RPMI8226 (cell line): ENCODE measurements at places on chromosomes 2 and 18.

DNA sequence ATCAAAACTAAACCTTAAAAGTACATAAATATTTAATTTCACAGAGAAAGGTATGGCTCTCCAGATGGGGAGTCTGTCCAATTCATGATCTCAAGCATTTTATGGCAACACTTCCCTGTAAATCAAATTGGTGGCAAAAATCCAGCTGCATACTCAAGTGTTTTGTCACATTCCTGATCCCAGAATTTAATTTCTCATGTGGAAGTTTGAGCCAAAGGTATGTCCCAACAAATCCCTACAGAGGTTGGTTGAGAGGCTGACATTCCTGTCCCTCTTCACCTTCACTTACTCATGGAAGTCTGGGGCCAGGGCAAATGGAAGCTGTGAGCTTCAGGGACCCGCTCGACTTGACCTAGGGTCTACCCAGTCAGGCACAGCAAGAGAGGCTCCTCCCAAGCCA, 17.7 kb downstream of the KLF7 start:
- DNase-seq: no peak

- no peak for DNase-seq
Observed at GRCh38 chr2:7571701-7572100, 654.5 kb downstream of the RNF144A start.

DNA sequence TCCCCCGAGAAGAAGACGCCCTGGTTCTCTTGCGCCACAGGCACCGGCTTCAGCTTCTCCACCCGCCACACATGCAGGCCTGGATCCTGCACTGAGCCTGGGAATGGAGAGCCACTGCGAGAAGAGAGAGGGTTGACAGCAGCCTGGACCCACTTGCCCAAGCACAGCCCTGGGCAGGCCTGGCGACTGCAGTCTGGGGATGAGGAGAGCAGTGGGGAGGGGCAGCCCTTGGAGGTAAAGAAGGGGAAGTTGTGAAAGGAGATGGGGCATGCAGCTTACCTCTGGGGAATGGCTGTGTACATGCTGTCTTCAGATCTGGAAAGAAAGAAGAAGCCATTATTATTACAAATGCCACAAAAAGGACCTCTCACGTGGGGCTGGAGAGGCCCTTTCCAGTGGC, 8.3 kb downstream of the CAPG start:
- DNase-seq: no peak

DNA sequence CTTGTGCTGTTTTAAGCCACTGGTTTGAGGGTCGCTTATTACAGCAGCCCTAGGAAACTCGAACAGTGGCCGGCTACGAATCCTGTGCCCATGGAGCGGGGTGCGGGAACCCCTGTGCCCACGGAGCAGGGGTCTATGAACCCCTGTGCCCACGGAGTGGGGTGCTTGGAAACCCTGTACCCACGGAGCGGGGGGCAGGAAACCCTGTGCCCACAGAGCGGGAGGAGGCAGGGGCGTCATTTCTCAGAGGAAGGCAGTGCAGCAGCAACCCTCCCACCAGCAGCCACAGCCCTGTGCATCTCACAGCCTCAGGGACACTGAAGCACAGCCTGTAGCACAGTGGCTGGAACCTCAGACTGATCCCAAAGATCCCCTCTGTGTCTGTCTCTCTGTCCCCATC, 34.2 kb upstream of the GPC1 start:
- no peak for DNase-seq

GRCh38 chr18:67109535-67109934, 407.0 kb downstream of the DSEL start:
- DNase-seq: no peak

DNA sequence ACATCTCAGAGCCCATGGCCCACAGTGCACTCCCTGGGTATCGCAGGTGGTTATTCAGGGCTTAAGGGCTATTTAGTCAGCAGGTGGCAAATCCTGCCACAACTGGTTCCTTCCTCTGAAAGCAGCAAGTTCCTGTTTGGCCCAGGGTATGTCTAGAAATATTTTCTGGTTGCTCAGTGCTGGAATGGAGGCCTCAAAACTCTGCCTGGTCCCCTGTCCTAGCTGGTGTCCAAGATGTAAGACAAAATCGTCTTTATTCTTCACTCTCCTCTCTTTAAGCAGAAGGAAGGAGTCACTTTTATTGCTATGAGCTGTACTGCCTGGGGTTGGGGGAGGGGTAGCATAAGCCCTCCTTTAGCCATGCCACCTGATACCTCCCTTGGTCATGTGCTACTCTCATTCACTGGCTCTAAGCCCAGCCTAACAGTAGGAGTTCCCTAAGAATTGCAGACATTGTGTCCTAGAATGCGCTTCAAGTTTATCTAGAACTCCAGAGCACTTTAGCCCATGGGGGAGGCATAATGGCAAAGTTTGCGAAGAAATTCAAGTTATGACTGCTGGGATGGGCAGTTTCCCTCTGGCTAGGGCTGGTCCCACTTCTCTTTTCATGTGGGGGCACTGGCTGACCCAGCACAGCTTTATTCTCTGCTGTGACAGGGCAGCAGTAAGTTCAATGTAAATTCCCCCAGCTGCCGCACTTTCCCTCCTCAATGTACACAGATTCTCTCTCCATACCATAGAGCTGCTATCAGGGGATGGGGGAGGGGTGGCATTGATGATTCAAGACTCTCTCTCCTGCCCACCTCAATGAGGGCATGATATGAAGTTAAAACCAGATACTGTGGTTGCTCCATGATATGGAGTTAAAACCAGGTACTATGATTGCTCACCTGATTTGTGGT, 27.1 kb upstream of the CWC22 start:
- DNase-seq: peak; percentile 46

- no peak for DNase-seq
Observed at GRCh38 chr2:17763641-17764333, 9.8 kb downstream of the GEN1 start.

GRCh38 chr2:11768946-11769345, 22.5 kb downstream of the LPIN1 start:
- DNase-seq: no peak

DNA sequence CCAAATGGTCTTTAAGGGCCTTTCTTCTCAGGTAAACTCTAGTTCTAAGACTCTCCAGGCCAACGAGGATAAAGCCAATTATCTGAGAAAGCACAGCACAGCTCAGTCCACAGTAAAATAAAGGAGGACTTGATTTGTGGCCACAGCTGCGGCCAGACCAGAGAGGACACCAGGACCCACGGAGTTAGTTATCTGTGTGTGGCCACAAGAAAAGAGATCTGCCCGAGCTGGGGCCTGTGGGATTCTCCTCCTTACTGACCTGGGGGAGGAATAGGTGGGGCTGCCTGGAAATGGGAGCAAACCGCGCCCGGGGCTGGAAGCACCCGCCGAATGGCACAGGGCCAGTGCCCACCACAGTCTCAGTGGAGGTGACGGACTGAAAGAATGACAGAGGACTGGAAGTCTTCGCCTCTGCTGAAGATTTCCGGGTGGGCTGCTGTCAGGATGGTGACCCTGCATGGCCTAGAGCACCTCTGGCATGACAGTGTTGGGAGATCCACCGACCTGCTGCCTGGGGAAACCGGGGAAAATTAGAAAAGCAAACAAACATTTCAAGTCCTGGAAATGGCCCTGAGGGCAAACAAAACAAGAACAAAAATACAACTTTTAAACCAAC, 13.3 kb downstream of the PROC start:
- no peak for DNase-seq

DNA sequence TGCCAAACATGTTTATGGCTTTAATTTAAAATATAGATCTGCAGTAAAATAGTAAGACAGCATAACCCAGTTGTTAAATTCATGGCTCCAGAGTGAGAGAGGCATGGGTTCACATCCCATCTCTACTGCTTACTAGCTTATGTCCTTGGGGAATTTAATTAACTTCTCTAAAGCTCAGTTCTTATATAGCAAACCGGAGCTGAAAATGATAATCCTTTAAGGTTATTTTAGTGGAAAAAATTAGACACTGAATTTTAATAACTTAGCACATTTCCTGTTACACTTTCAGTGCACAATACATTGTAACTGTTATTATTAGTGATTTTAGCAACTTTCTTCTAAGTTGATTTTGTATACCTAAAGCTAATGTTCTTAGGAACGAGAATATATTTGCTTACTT, 14.8 kb downstream of the SCN9A start:
- DNase-seq: no peak

DNA sequence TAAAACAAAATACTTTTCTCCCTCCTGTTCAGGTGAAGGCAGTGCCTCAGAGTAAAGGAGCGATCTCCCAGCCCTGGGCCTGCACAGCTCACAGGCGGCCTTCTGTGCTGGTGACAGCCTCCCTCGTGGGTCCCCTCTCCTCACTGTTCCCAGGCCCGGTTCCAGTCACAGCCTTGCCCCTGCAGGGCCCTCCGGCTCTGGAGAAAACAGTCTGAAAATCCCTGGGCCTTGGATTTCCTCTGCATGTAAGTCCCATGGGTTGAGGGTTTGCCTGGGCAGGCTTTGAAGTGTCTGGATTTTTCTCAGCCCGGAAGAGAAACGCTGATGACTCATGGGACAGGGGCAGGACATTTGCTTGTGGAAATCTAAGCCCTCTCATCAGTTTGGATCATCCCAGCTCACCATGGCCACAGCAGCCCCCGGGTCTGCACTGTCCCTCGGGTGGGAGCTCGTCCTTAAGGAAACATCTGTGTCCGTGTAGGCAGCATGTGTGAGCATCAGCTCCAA, 186.1 kb upstream of the RAB12 start:
- DNase-seq: no peak

GRCh38 chr18:2919600-2919999, 72.8 kb downstream of the EMILIN2 start:
- no peak for DNase-seq

DNA sequence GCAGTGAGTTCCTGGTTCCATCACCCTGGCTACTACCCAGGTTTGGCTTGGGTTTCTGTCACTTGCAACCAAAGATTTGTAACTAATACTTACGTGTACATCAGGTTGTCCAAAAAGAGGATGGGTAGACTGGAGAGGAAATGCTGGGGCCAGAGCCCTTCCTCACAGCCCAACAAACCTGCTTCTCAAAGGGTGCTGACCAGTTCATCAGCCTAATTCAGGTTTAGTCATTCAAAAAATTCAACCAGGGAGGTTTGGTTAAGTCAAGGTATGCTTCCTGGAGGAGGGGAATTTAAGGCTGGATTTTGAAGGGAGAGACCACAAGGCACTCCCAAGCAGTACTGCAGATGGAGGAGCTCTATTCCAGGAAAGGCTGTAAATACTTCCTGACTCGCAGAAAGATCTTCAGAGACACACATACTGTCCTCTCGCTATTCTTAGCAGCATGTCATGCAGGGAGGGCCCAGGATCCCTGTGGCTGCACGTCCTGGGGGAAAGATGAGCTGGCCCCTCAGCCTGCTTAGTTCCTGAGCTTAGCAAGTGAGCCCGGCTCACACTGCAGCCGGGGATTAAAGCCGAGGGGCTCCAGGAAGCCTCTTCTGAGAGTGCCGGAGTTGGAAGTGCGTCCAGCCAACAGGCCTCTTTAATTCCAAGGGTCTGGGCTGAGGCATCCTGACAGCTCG, 40.0 kb upstream of the BIN1 start:
- no peak for DNase-seq

GRCh38 chr2:88345842-88346241, 106.7 kb downstream of the FOXI3 start:
- DNase-seq: no peak

DNA sequence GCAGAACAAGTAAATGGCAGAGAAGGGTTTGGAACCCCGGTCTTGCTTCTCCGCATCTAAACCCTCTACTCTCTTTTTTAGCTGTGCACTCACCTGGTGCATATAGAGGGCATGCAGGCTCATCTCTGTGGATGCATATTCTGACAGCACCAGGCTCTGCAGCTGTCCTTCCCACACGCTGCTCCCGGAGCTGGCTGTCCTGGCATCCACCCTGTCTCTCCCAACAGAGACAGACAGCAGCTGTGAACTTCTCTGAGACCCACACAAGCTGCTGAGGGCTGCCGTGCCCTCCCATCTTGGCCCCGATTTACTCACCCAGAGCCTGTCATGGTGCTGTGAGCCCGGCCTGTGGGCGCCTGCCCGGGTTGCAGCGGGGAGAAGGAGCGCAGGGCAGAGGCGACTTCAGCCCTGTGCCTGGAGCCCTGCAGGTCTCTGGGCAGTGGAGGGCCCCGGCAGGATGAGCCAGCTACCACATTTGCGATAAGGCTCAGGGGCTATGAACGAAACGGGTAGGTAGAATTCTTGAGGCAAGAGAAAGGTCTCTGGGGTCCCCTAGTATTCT, 3.3 kb upstream of the ABCB6 start:
- DNase-seq: no peak

DNA sequence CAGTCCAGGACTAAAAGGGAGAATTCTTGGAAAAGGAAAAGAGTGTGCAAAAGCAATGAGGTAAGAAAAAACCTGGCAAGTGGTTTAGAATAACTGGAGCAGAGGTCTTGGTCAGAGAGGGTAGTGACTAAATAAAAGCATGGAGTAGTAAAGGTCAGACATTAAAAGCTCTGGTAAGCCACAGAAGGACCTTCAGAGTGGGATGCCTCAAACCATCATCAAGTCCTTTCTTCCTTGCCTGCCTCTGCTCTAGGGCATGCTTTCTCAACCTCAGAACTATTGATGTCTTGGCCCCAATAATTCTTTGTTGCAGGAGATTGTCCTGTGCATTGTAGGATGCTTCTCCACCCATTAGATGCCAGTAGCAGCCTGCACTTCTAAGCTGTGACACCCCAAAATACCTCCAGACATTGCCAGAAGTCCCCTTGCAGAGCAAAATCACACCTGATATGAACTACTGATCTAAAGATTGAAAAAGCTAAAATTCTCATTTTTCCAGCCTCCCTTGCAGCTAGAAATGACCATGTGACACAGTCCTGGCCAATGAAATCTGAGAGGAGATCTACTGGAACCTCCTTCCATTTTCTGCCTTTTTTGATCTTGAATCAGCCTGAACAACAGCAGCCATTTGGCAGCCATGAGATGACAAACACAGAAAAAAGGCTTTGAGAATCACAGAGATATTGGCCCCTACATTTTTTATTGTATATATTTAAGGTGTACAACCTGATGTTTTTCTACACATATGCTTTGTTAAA, 48.1 kb downstream of the EVA1A start:
- no peak for DNase-seq

- DNase-seq: no peak
Observed at GRCh38 chr2:39731546-39731945, 47.5 kb downstream of the THUMPD2 start.

- DNase-seq: no peak
Observed at GRCh38 chr18:77220726-77221125, 28.9 kb upstream of the GALR1 start.

DNA sequence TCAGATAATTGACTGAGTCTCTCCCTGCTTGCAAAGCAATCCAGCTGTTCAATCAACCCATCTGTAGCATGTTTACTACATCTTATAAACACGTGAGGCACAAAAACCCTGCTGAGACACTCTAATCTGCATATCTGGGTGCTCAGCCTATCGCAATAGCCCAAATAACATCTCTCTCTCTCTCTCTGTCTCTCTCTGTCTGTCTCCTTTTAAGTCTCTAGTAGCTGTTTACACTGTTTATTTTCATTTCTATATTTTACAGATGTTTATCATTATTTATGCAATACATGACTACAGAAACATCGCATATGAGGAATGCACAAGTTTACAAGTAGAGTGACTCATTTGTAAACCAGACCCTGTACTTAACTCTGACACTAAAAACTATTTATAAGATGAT, 422.1 kb upstream of the DSEL start:
- DNase-seq: no peak

GRCh38 chr2:148645539-148646230, 1.1 kb downstream of the EPC2 start:
- peak; percentile 73 for DNase-seq
